ENCODE measurements at places on chromosomes 16 and 17.

DNA sequence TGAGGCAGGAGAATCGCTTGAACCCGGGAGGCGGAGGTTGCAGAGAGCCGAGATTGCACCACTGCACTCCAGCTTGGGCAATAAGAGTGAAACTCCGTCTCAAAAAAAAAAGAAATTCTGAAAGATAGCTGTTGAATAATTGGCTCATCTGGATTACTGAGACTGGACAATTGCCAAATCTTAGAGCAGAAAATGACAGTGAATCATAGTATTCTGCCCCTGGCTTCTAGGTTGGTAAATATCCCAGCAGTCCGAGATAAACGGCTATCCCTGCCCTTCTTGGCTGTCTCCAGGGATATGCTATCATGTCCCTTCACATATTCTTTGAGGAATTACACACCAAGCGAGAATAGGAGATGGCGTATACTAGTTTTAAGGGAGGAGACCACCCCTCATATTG is 35.5 kb upstream of the METTL16 start:
- DNase-seq, result peak; percentile 11

DNA sequence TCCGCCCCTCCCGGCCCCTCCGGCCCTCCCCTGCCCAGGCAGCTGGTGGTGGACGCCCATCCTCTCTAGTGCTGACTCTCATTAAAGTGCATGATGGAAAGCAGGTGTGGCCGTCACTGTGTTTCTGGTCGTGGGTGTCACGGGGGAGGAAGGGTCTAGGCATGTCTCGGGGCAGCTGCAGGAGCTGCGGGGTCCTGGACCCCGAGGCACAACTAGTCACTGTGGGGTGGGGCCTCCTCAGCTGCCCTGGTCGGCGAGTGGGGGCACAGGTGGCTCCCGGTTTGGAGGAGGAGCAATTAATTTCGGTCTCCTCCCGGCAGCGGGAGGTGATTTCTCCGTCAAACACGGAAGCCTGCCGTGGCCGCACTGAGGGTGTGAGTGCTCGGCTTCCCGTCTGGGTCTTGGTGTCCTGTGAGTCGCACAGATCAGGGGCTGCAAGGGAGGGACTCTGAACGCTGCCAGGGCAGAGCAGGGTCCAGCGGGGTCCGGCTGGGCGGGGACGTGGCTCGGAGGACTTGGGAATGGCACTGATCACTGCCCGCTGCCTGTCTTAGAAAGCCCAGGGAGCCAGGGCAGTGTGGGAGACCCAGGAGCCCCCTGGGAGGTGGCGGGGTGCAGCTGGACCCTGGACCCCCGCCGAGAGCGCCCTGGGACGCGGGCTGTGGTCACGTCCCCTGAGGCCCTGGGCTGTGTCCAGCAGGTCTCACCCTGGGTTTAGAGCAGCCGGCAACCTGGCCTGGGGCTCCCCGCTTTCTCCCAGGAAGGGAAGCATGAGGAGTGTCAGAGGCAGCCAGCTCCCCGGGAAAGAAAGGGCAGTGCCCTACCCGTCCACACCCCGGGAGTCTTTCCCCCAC is 3.3 kb downstream of the TPSD1 start:
- no peak for DNase-seq

- peak; percentile 72 for DNase-seq
Observed at GRCh38 chr16:4328046-4328781, 12.3 kb downstream of the GLIS2 start.

- peak; percentile 89 for DNase-seq
Observed at GRCh38 chr16:70688246-70688742, 2.4 kb upstream of the MTSS2 start.

DNA sequence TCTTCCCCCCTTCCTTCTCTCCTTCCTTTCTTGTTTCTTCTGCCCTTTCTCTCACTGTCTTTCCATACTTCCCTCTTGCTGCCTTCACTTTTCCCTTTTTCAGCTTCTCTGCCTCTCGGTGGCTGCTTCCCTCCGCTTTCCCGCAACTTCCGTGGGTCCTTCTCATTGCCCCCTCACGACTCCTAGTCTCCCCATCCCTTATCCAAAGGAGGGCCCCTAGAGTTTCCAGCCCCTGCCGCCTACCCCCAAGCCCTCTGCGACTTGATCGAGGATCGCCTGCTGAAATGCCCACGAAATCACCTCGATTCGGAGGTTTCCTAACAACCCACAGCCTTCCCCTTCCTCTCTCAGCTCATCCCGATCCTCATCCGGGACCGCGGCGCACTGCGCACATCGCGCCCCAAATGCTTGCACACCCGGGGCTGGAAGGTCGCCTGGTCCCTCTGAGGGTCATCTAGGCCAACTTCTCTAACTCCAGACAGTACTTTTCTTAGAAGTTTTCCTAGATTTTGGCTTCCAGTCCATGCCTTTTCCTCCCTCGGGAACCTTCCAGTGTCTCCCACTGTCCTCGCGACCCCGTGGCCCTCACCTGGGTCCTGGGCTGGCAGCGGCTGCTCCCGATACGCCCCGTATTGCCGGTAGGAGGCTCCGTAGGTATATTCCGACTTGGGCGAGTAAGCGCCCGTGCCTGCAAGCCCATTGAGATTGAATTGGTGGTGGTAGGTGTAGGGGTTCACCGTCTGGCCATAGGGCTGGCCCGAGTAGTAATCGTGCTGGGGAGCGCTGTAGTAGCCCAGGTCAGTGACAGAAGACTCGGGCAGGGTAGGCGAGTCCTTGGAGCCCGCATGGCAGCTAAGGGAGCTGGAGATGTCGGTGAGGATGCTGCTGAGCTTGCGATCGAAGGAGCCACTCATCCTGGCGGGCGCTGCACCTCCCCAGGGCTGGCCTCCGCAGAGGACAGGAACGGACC is 654 bp downstream of the DLX3 start:
- no peak for DNase-seq

GRCh38 chr17:5571281-5571680 is 13.0 kb downstream of the NLRP1 start:
- peak; percentile 50 for DNase-seq

Measured in AG10803 (cell line).